Thoracic aorta (tissue), 2 donors: ENCODE measurements at places on chromosomes 2 and 18. TPM values are rescaled to one million over a fixed set of nuclear protein-coding genes. Genes with fewer than 3 reads are reported as not detected.

The LBH gene
- 121 TPM for total RNA-seq

DNA sequence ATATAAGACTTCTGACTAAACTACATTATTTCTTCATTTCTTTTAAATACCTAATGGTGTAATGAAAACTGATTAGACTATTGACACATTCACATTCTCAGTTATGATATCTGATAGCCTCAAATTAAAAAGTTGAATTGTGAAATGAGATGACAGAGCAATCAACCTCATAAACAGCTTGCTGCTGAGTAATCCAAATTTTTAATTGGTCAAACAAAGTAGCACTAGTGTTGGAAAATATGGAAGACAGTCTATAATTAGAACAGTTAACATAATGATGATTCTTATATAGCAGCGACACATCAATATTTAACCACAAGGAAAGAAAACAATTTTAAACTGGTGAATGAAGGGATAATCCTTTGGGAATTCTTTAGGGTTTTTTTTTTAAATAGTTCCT, 91.9 kb upstream of the LRP1B start:
- no peaks in the 10 kb centered on the region for H3K4me1 ChIP-seq
- H3K4me3 ChIP-seq, result no peak overlapping the region
- H3K27ac ChIP-seq, result no peak overlapping the region
- H3K36me3 ChIP-seq, result no peaks in the 10 kb centered on the region
- no peak for DNase-seq

GRCh38 chr2:68340226-68341061, 20.7 kb upstream of the CNRIP1 start:
- no peaks in the 10 kb centered on the region for H3K4me1 ChIP-seq
- no peaks in the 10 kb centered on the region for H3K27me3 ChIP-seq
- H3K4me3 ChIP-seq, result no peak overlapping the region
- no peak for DNase-seq
- H3K27ac ChIP-seq, result no peak overlapping the region
- H3K36me3 ChIP-seq, result no peaks in the 10 kb centered on the region

DNA sequence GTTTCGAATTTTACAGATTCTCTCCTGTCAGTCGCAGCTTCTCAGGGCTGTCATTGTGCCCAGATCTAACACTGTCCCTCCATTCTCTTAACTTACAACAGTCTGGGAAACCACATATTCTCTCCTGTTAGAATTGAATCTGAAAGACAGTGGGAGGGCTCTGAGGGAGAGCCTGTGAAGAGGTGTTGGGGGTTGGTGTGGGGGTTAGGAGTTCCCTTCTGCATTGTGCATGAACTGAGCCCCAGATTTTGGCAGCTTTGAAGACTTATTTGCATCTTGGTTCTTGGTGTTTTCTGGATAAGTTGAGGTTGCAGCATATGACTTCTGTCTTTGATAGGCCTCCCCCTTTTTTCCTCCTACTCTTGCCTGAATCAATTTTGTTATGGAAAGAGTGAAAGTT, 64.1 kb downstream of the TANC1 start:
- H3K4me1 ChIP-seq, result peaks cover 28% of the 10 kb centered on the region
- no peaks in the 10 kb centered on the region for H3K27me3 ChIP-seq
- no peaks in the 10 kb centered on the region for H3K36me3 ChIP-seq
- peak overlapping the region; percentile 80 for H3K27ac ChIP-seq
- no peak for DNase-seq
- H3K4me3 ChIP-seq, result no peak overlapping the region

DNA sequence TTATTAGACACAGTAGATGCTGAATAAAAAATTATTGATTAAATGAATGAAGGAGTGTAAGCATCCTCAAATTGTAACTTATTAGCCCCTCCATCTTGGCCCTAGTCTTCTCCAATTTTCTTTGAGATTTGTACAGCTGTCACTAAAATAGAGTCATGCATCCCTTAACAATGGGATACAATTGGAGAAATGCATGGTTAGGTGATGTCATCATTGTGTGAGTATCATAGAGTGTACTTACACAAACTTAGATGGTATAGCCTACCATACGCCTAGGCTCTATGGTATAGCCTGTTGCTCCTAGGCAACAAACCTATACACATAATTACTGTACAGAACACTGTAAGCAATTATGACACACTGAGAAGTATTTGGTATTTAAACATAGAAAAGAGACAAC, 38.3 kb upstream of the ZNF385B start:
- no peaks in the 10 kb centered on the region for H3K4me1 ChIP-seq
- DNase-seq, result no peak
- H3K4me3 ChIP-seq, result no peak overlapping the region

- H3K27ac ChIP-seq, result no peak overlapping the region
- H3K4me3 ChIP-seq, result no peak overlapping the region
- DNase-seq, result no peak
- H3K4me1 ChIP-seq, result no peaks in the 10 kb centered on the region
These were observed 305.4 kb upstream of the HS6ST1 start for GRCh38 chr2:128623776-128624761.

DNA sequence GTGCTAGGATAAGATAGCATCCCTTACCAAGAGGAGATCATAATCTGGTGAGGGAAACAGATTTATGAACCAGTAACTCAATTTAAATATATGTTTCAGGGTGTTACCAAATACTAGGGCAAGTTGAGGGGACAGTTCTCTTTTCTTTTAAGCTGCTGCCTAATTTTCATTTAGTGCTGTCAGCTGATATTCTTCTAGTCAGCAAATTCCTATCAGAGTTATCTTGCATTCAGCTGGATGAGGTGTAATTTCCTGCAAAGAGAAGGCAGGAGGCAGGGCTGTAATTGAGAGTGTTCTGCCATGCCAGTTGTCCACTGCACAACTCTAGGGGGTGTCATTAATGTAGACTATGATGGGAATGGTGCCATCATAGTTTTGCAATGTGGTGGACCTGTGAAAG, 141.3 kb upstream of the LHCGR start:
- H3K36me3 ChIP-seq, result no peaks in the 10 kb centered on the region
- no peak overlapping the region for H3K4me3 ChIP-seq
- no peaks in the 10 kb centered on the region for H3K27me3 ChIP-seq

DNA sequence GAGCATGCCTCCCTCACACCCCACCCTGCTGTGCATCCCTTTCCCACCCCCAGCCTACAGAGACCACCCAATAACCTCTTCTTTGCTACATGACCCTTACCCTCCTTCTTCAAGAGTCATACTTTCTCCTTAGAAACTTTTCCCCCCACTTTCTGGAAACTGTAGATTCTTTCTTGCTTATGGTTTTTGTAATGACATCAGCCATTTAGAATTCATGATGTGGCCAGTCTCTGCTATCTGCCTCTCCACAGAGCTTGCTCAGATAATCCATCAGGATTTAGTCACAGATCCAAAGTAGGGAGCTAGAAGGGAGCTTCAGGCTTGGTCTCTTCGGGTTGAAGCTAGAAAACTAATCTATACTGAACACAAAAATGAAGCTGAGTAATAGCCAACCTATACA, 36.5 kb downstream of the GALM start:
- H3K36me3 ChIP-seq, result no peaks in the 10 kb centered on the region
- H3K4me3 ChIP-seq, result no peak overlapping the region
- no peaks in the 10 kb centered on the region for H3K27me3 ChIP-seq

- no peak overlapping the region for H3K27ac ChIP-seq
- no peaks in the 10 kb centered on the region for H3K36me3 ChIP-seq
- H3K4me3 ChIP-seq, result no peak overlapping the region
- no peak for DNase-seq
These were observed 178.2 kb downstream of the LOXHD1 start for GRCh38 chr18:46478796-46479195.

DNA sequence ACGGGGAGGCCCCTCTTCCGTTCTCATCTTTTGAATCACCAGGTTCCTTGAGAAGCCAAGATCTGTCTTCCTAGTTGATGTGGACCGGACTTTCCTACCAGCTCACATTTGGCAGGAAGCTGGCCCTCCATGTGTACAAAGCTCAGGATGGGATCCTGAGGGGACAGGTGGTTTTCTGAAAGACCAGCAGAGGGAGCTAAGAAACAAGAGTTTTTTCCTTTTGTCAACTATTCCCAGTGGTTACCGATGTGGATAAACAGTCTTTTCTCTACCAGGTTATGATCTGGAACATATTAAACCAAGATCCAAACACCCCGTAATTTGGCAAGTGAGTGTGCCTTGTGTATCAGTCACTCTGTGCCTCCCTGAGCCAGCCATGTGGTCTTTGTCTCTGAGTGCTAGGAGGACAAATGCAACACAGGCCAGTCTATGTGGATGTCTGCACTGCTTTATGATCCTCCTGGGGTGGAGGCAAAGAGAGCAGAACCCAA, 25.1 kb upstream of the ARHGAP25 start:
- no peak overlapping the region for H3K4me3 ChIP-seq
- H3K36me3 ChIP-seq, result no peaks in the 10 kb centered on the region
- no peaks in the 10 kb centered on the region for H3K27me3 ChIP-seq
- DNase-seq, result no peak
- H3K27ac ChIP-seq, result no peak overlapping the region
- H3K4me1 ChIP-seq, result no peaks in the 10 kb centered on the region

The GMCL1 gene
- 24.1 TPM for total RNA-seq

The SAP130 gene
- total RNA-seq, result 24.3 TPM

GRCh38 chr2:51263951-51264350, 232.0 kb upstream of the NRXN1 start:
- H3K4me1 ChIP-seq, result no peaks in the 10 kb centered on the region
- H3K27ac ChIP-seq, result no peak overlapping the region

The CREG2 gene
- not detected for total RNA-seq

The DUSP19 gene
- total RNA-seq, result 5.7 TPM

GRCh38 chr2:178734518-178734917, 72.7 kb downstream of the TTN start:
- no peak overlapping the region for H3K4me3 ChIP-seq
- no peaks in the 10 kb centered on the region for H3K36me3 ChIP-seq
- H3K27me3 ChIP-seq, result no peaks in the 10 kb centered on the region
- DNase-seq, result no peak
- no peaks in the 10 kb centered on the region for H3K4me1 ChIP-seq
- H3K27ac ChIP-seq, result no peak overlapping the region

DNA sequence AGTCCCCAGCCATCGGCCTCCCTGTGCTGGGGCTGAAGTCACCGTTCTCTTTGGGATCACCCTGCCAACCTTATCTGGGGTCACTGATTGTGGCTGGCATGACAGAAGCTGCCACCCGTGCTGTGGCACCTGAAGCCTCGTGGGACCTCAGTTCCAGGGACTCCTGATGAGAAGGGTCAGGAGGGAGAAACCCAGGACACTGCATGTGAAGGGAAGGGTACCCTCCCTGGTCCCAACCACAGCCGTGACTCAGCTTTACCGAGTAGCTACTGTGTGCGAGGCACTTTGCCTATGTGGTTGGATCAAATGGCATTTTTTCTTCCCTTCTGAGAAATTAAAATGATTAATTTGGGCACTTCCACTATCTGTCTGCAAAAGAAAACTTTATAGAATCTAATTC, 64.4 kb downstream of the SP110 start:
- H3K27me3 ChIP-seq, result no peaks in the 10 kb centered on the region
- no peaks in the 10 kb centered on the region for H3K4me1 ChIP-seq
- H3K27ac ChIP-seq, result no peak overlapping the region

DNA sequence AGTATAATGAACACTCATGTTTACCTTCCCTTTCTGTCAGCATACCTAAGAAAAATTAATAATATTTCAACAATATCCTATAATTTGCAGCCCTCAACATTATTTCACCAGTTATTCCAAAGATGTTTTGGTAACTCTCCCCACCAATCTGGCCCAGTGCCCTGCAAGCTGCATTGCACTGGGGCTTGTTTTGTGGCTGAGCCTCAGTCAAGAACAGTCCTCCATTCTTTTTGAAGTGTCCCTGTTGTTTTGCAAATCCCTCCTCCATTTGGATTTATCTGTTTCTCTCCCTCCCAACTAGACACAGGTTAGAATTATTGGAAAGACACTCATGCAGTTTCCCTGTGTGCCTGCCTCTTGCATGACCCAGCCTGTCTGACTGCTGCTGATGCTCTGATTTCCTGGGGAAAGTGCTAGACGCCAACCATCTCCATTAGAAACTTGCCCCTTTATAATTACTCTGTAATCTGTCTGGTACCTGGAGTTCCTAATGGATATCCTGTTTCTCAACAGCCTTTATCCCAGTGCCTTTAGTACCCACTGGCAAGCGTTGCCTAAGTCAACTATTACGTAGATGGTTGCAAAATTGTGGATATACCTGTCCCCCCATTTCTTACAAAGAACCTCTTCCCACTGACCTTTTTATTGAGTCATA, 60.2 kb downstream of the EIF5B start:
- no peaks in the 10 kb centered on the region for H3K27me3 ChIP-seq
- H3K27ac ChIP-seq, result no peak overlapping the region
- no peak overlapping the region for H3K4me3 ChIP-seq
- DNase-seq, result no peak
- H3K36me3 ChIP-seq, result peaks cover 53% of the 10 kb centered on the region

DNA sequence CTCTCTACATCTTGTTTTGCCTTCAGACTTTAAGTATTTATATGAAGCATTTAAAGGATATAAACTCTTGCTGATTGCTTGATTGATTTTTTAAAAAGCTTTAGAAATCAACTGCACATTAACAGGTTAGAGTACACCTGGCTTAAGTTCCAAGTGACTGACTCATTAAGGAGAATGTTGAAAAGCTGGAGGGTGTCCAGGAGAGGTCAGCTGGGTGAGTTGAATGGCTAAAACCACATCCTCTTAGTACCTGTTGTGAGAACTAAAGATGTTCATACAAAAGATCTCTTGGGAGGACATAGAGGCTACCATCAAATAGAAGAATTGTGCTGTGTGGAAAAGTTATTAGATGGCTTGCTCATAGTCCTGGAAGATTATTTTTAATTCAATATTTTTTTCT, 206.8 kb downstream of the TXNL1 start:
- H3K4me3 ChIP-seq, result no peak overlapping the region
- H3K36me3 ChIP-seq, result no peaks in the 10 kb centered on the region
- H3K27me3 ChIP-seq, result no peaks in the 10 kb centered on the region
- H3K4me1 ChIP-seq, result no peaks in the 10 kb centered on the region
- DNase-seq, result no peak
